ENCODE measurements at places on chromosomes 1 and 21. TPM values are rescaled to one million over a fixed set of nuclear protein-coding genes. Genes with fewer than 3 reads are reported as not detected.

GRCh38 chr1:11961230-11961629 lies 19.0 kb upstream of the MFN2 start:
- no peak overlapping the region for H3K27ac ChIP-seq
- no peak for DNase-seq
- H3K27me3 ChIP-seq: no peaks in the 10 kb centered on the region
- H3K4me1 ChIP-seq: no peaks in the 10 kb centered on the region
- H3K4me3 ChIP-seq: no peak overlapping the region
- no peaks in the 10 kb centered on the region for H3K36me3 ChIP-seq

DNA sequence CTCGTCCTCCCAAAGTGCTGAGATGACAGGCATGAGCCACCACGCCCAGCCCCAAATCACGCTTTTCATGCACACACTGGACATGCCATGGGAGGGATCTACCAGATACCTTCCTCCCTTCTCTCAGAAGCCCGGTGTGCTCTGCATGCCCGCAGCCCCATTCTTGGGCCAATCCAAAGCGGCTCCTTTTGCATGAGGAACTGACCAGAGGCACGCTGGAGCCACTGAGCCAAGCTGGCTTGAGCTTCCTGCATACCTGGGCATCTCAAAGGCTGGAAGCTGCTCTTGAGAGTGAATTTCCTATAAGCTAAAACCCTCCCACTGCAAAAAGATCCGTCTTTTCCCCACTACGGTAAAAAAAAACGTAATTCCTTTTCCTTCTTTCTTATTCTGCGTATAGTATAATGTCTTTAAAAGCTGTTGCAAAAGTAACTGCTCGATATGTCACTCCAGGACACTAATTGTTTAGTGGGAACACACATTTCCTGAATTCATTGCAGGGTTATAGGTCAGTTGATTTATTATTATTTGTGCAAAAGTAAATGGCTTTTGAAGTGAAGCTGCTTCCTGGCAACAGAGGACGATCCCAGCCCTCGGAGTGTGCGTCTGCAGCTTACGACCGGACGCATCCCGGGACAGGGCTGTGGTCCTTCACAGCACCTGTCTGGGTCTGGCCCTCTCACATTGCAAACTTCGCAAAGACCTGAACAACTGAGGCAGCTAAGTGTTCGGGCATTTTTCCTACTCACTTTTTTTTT lies 61.8 kb upstream of the ETS2 start:
- no peak for DNase-seq
- no peaks in the 10 kb centered on the region for H3K27me3 ChIP-seq
- no peaks in the 10 kb centered on the region for H3K36me3 ChIP-seq
- no peak overlapping the region for H3K4me3 ChIP-seq

- H3K4me1 ChIP-seq: no peaks in the 10 kb centered on the region
- no peak overlapping the region for H3K4me3 ChIP-seq
- H3K36me3 ChIP-seq: no peaks in the 10 kb centered on the region
- DNase-seq: no peak
Measured at GRCh38 chr1:83087851-83088250, 911.1 kb downstream of the TTLL7 start.

Gene PRKAA2
- total RNA-seq: 0.03 TPM

All from T-cell (primary cell).